AG10803 (cell line): ENCODE measurements at places on chromosomes 4 and X.
A peak's percentile ranks its signal among the peaks of the same experiment; 100 is the strongest.

DNA sequence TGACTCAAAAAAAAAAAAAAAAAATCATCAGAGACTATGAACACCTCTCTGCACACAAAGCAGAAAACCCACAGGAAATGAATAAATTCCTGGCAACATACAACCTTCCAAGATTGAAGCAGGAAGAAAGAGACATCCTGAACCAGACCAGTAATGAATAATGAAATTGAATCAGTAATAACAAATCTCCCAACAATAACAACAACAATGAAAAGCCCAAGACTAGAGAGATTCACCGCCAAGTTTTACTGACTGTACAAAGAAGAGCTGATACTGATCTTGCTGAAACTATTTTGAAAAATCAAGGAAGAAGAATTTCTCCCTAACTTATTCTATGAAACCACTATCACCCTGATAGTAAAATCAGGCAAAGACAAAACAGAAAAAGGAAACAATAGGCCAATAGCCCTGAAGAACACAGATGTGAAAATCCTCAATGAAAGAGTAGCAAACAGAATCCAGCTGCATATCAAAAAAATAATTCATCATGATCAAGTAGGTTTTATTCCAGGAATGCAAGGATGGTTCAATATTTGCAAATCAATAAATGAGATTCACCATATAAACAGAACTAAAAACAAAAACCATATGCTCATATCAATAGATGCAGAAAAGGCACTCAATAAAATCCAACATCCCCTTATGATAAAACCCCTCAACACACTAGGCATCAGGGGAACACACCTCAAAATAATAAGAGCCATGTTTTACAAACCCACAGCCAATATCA is 31.0 kb upstream of the PLK4 start:
- no peak for DNase-seq

DNA sequence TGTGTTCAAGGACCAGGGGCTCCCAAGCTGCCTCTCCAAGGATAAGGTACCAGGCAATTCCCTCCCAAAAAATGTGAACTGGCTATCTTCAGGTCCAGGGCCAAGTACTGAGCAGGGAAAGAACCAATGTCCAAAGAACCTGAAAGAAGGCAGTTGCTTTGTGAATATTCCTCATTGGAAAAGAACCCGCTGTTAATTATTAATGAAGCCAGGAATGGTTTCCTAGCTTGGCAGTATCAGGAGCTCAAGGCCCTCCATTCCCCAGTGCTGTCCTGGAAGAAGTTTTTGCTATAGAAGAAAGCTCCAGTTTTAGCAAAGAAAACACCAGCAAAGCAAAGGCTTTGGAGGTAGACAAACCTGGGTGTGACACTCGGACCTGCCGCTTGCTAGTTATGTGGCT is 130.0 kb upstream of the MBNL3 start:
- DNase-seq = no peak

GRCh38 chrX:15072259-15072658 is 197.6 kb downstream of the ASB9 start:
- DNase-seq = no peak

DNA sequence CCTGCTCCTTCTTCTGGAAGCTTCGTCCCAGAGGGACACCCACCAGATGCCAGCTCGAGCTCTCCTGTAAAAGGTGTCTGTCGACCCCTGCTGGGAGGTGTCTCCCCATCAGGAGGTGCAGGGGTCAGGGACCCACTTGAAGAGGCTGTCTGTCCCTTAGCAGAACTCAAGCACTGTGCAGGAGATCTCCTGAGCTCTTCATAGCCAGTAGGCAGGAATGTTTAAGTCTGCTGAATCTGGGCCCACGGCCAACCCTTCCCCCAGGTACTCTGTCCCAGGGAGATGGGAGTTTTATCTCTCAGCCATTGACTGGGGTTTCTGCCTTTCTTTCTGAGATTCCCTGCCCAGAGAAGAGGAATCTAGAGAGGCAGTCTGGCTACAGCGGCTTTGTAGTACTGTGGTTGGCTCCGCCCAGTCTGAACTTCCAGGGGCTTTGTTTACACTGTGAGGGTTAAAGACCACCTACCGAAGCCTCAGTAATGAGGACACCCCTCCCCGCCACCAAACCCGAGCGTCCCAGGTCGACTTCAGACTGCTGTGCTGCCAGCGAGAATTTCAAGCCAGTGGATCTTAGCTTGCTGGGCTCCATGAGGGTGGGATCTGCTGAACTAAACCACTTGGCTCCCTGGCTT is 1383.0 kb upstream of the TENM3 start:
- no peak for DNase-seq

DNA sequence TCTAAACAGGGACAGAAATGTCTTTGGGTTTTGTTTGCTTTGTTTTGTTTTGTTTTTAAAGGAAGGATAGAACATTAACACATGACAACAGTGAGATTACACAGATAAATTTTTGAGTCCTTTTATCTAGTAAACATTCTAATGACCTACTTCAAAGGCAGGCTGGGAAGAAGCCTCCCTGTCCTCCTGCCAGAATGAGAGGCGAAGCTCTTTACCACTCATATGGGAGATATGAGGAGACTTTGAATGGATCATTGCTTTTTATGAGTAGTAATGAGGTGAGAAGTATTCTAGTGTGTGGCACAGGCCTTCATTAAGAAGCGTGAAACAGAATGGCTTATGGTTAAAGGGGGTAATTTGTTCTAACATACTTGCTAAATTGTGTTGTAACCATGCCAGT is 172.0 kb downstream of the FBXO8 start:
- DNase-seq = no peak

- no peak for DNase-seq
These were observed 109.9 kb upstream of the DDX53 start for GRCh38 chrX:22889819-22890218.

- DNase-seq = no peak
These were observed 106.6 kb upstream of the NAP1L5 start for GRCh38 chr4:88804234-88804633.

- DNase-seq = peak; percentile 3
These were observed 365.4 kb upstream of the TECRL start for GRCh38 chr4:64774626-64775025.

GRCh38 chrX:8738588-8739189 is 6.8 kb upstream of the ANOS1 start:
- peak; percentile 28 for DNase-seq

GRCh38 chrX:72095370-72095769 is 36.3 kb downstream of the RTL5 start:
- DNase-seq = no peak

DNA sequence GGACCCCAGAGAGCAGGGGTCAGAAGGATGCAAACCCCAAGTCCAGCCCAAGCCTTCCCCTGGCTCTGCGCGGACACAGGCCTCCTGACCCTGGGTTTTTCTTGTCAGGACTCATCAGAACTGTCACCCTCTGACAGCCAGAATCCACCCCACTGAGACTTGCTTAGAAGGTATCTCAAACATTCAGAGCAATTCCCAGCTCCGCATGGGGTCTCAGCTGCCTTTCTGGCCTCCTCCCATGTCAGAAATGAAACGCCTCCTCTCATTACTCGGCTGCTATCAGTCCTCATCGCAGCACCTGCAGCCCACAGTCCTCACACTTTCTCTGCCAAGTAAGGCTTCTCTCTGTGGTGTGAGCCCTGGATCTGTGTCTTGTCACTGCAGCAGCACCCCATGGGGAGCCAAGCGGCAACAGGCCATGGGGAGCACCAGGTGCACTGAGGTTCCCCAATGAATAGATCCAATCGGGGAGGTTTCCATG is 97.8 kb downstream of the WFS1 start:
- no peak for DNase-seq

DNA sequence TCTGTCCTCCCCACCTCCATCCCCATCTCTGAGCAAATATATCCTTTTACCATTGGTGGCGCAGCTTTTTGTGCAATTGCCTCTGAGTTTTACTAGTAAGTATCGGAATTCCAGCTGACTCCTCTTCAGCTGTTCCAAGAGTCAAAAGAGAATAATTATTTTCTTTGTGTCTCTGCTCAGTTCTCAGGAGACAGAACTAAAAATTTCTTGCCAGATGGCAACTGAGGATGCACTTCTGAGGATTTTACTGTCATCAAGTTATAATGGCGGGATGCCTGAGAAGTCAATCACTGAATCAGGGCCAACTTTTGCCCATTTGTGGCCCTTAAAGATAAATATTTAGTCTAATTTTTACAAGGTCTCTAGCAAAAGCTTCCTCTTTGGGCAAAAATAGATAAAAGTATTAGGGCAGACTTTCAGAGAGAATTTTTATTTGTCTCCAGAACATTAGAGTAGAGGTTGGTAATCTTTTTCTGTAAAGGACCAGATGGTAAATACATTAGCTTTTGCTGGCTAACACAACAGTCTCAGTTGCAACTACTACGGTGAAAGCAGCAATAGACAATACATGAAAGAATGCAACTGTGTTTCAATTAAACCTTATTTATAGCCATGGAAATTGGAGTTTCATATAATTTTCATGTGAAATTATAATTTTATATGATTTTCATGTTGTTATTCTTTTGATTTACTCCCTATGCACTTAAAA is 15.6 kb upstream of the ADGRA3 start:
- DNase-seq = no peak

- DNase-seq = no peak
These were observed 53.2 kb downstream of the HTT-AS start for GRCh38 chr4:3021127-3021526.

DNA sequence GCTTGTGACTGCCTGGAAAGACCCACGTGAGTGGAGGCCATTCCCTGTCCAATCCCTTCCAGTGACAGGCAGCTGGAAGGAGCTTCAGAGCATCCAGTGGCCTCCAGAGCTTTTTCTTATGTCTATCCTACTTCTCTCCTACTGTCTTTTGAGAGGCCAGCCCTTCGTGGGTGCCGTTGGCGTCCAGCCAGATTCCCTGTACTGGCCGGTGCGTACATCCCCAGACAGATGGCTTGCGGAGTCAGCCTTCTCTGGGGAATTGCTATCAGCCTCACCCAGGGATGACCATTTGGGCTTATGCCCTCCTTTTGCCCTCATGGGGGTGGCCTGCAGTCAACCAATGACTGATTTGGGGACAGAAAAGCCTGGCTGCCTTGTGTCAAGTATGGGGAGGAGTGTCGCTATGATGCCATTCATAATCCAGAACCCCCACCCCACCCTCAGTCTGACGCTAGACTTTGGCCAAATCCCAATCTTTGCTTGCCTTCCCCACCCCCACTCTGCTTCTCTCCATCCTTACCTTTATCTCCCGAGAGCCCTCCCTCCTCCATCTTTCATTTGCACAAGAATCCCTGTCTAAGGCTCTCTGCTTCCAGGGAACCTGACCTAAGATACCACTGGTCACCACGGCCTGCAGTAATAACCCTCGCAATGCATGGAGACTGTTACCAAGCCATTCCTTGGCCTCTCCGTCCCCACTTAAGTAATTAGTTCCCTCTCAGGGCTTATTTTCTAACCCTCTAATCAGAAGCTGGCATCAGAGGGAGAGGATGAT is 150.3 kb upstream of the BCOR start:
- DNase-seq = no peak

DNA sequence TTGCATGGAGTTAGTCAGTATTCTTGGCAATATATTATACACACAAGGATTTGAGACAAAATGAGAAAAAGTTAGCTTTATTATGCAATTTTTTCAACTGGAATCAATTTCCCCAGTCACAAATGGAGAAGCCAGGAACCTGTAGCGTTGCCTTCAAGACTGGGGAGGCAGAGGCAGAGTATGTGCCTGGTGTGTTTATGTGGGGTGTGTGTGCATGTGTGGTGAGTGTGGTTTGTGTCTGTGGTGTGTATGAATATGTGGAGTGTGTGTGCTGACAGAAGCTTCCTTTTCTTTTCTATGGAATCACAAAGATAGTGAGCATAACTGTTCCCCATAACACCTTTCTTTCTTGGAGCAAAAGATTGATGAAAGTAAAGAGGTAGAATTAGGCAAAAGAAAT is 37.0 kb downstream of the TNIP3 start:
- no peak for DNase-seq

GRCh38 chr4:98928131-98928504 is 815 bp downstream of the EIF4E start:
- DNase-seq = peak; percentile 68

GRCh38 chrX:132956421-132957210 is 1.8 kb downstream of the HS6ST2 start:
- DNase-seq = no peak

DNA sequence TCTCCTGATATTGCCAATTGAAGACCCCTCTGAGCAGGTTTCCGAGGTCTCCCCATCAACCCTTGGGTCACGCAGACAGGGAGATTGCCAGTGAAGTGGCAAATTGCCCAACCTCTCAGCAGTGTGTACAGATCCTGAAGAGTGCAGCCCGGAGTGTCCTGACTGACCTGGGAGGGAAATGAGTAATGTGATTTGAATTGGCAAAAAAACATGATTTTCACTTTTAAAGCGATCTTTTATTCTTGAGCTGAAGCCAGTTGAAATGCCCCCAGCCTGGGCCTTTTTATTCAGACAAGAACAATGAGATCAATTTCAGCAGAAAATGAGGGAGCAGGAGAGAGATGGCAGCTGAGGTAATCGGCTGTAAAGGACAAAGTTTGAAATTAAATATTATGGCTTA is 401.8 kb downstream of the RAPGEF2 start:
- DNase-seq = no peak

DNA sequence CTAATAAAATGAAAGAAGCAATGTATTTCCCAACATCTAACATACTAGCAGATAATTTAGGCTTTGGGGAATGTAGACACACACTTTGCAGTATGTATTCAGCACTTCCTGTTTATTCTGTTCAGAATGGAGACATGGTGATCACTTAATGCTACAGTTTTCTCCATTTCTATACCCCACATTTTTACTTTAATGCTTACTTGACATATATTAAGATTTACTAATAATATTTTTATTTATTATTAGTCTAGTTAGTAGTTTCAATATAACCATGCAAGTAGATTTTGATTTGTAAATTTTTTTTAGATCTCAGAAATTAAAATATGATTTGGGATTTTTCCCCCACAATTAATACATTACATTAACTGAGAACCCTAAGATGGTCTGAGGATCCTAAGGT is 98.4 kb downstream of the PRSS12 start:
- no peak for DNase-seq

GRCh38 chr4:14478504-14478903 is 523.8 kb upstream of the CPEB2 start:
- DNase-seq = no peak

DNA sequence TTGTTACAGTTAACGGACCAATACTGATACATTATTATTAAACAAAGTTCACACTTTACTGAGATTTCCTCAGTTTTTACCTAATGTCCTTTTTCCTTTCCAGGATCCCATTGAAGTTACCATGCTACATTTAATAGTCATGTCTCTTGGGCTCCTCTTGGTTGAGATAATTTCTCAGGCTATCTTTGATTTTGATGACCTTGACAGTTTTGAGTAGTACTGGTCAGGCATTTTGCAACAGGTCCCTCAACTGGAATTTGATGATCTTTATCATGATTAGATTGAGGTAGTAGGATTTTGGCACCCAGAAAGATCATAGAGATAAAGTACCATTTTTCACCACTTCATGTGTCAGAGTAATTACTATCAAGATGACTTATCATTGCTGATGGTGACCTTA is 53.8 kb downstream of the NDNF start:
- no peak for DNase-seq

DNA sequence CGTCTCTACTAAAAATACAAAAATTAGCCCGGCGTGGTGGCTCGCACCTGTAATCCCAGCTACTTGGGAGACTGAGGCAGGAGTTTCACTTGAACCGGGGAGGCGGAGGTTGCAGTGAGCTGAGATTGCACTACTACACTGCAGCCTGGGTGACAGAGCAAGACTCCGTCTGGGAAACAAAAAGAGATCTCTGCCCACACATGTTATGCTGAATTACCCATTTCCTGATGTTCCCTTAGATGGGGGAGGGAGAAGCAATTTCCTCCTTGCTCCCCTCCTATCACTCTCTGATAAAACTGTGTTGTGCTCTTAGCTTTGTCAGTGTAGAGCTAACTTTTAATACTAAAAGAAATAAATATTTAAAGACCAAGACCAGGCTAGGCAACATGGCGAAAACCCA is 102.5 kb downstream of the LARP7 start:
- DNase-seq = no peak

GRCh38 chr4:42446823-42447222 is 49.5 kb downstream of the SHISA3 start:
- DNase-seq = no peak
